ENCODE measurements at places on chromosomes 4 and X.

GRCh38 chrX:109464231-109464630 is 17.7 kb downstream of the GUCY2F start:
- no peak for DNase-seq

DNA sequence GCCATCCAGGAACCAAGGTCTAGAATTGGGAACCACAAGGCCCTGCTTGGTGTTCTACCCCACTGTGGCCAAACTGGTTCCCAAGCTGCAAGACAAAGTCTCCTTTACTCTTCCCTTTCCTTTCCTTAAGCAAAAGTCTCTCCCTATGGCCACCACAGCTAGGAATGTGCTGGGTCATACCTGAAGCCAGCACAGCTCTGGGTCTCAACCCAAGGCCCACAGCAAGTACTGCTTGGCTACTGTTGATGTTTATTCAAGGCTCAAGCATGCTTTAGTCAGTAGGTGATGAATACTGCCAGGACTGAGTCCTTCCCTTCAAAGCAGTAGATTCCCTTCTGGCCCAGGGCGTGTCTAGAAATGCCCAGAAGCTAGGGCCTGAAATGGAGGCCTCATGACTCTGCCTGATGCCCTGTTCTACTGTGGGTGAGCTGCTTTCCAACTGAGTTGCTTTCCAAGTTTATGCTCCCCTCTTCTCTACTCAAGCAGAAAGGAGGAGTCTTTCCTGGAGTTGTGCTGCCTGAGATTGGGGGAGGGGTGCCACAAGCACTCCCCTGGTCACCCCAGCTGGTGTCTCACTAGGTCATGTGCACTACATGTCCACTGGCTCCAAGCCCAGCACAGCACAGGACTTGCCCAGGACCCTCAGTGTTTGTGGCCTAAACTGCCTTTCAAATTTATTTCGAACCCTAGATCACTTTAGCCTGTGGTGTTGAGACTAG is 44.9 kb downstream of the STAP1 start:
- DNase-seq, result no peak

GRCh38 chr4:119300101-119300978 is 21.6 kb downstream of the FABP2 start:
- DNase-seq, result peak; percentile 91

DNA sequence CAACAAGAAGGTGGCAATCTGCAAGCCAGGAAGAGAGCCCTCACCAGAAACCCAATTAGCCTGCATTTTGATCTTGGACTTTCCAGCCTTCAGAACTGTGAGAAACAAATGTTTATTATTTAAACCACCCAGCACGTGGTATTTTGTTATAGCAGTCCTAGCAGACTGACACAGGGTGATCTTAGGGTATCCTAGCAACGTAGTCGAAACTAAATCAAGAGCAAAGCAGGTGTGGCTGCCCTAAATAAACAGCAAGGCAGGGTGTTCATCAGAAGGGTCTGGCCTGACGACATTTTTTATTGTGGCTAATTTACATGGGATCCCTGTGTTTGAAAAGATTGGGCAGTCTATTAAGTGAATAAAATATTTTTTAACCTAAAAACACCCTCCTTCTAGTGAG is 198.8 kb downstream of the VEGFC start:
- no peak for DNase-seq

DNA sequence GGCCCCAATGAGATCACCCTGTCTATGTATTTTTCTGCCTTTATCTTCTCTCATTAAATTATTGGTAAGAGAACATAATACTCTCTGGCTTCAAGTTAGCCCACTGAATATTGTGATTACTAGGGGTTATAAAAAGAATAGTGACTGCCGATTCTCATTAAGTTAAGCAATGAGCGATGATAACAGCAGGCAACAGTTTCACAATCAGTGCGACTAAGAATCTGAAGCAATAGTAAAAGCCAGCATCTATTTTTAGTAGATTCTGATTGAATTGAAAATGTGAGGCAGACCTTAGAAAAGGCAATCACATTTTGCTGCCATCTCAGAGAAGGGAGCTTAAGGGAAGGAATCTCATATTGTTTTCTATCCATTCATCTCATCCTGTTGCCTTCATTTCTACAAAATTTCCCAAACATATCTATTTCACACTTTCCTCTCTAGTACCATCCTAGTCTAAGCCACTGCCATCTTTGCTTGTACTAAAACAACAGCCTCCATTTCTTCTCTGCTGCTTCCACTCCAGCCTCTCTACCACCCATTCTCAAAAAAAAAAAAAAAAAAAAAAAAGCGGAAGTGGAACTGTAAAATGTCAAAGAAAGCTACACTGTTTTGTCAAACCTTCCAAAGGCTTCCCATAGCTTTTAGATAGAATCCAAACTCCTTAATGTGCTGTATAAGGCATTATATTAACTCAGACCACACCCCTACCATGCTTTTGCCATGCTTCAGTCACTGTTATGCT is 17.4 kb downstream of the GABRA4 start:
- DNase-seq, result peak; percentile 53

- no peak for DNase-seq
Observed at GRCh38 chr4:25790024-25790423, 72.8 kb downstream of the SEL1L3 start.

DNA sequence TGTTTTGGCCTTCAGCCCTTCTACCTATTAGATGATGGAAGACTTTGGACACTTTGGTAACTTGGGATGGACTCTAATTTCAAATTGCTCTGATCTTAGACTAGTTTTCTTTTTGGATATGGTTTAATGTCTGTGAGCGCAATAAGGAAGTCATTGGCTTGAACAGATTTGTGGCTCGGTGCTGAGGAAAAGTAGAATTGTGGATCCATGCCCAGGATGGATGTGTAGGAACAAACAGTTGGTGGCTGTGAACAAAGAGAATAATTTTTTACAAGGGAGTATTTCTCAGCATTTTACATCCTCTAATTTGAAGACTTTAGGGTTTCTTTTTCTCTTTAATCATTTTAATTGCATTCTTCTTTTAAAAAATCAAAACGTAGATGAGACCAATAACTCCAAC is 327.1 kb downstream of the GLUD2 start:
- DNase-seq, result no peak

DNA sequence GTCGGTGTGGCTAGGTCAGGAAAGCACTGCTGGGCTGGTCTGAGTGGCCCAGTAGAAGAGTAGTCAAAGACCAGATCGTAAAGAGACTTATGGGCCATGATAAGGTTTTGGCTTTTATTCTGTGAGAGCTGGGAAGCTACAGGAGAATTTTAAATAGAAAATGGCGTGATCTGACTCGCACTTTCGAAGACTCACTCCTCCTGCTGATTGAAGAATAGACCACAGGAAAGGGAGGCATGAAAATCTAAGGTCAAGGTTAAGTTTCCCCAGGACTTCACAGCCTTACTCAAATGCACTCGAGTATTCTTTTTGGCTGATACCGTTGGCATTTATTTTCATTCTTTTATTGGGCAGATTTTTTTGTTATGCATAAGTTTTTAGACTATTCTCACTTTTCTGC is 231.4 kb upstream of the ANKRD50 start:
- DNase-seq, result peak; percentile 29

DNA sequence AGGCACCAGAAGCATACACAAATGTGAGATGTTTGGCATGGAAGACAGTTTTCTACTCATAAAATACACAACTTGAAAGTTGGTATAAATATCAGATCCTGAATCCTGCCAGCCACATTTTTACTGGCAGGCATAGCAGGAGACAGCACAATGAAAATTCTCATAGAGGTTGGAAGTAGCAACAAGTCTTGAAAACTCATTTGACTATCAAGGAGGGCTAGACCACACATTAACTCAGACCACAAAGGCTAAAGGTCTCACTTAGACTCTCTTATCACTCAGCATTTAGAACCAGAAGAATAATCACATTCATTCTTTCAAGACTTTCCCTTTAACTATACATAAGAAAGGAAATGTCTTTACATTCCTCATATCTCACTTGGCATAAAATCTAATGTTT is 56.5 kb downstream of the SORBS2 start:
- peak; percentile 62 for DNase-seq

- DNase-seq, result no peak
Observed at GRCh38 chr4:158250321-158250720, 40.0 kb downstream of the TMEM144 start.

- no peak for DNase-seq
Observed at GRCh38 chrX:1244164-1245076, 24.2 kb upstream of the CSF2RA start.

DNA sequence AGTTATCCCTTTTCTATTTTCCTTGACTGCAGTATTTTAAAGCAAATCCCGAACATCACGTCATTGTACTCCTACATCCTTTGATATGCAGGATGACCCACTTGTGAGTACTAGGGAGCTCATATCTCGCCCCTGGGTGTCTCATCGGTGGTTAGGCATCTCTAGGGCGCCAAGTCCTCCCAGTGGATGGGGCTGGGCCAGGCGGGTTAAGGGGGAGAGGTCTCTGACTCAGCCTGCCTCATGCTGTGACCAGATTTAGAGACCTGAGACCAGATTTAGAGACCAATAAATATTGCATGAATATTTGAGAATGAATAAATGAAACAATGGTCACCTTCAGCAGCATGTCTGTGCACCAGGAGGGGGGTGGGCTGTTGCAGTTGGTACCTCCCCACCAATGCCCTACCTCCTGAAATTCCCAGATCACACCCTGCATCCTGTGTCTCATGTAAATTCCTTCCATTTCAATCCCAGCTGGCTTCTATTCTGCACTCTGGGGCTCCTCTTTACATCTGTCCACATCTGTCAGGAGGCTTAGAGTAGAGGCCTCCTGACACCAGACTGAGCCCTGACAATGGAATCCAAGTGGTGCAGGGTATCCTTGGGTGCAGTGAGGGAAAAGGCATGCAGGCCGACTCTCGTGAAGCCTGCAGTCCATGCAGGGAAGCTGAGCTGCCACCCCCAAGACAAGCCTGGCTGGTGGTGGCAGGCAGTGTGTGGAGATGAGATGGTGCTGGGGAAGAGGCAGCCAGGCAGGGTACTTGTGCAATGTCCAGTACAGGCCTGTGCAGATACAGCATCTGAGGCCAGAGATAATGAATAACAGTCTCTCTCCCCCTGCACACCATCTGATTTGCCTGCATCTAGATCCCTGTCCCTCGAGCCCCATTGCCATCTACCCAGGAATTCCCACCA is 5.2 kb downstream of the APLN start:
- peak; percentile 24 for DNase-seq

GRCh38 chr4:88828842-88829571 is 131.4 kb upstream of the NAP1L5 start:
- peak; percentile 76 for DNase-seq

- DNase-seq, result no peak
Observed at GRCh38 chr4:104025251-104025650, 305.5 kb upstream of the TACR3 start.

DNA sequence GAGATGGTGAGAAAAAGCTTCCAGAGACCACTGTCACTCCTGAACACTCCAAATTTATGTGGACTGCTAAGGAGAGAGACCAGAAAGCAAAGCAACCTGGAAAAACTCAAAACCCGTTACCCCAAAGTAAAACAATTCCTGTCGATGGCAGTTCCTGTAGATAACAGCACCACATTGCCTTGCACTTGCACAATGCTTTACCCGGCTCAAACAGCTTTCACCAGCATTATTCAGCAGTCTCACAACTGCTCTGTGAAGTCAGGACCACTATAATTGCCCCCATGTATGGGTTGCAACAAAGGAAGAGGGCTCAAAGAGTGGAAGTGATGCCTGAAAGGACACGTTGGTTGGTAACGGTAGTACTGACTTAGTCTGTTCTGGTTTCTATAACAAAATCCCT is 234.8 kb downstream of the BCOR start:
- no peak for DNase-seq

- DNase-seq, result peak; percentile 37
Observed at GRCh38 chr4:154660052-154660451, 47.6 kb upstream of the FGG start.

DNA sequence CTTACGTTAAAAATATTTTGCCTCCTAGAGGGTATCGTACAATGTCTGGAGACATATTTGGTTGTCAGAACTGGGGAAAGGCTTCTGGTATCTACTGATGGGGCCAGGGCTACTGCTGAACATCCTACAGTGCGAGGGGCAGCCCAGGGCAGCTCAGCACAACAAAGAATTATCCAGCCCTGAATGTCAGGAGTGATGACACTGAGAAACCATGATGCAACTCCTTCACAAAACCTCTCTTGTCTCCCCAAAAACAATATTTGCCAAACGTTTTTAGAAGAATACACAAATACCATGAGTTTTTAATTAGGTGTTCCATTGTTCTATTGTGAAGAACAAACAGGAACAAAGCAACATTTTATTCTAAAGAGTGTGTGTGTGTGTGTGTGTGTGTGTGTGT is 43.4 kb upstream of the CLNK start:
- DNase-seq, result no peak

DNA sequence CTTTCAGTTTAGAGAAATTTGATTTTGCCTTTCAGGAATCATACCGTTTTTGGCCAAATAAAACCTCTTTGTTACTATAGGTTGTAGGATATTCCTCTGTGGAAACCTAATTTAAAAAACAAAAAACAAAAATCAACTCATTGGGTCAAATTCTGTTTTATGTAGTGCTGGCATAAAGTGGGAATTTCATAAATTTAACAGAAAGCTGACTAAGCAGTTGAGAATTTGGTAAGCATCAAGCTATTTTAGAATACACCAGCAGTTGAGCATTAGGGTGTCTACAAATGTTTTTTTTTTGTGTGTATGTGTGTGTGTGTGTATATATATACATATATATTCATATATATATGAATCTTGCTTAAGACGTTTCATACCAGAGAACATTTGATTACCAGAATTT is 47.4 kb downstream of the C4orf33 start:
- DNase-seq, result no peak

DNA sequence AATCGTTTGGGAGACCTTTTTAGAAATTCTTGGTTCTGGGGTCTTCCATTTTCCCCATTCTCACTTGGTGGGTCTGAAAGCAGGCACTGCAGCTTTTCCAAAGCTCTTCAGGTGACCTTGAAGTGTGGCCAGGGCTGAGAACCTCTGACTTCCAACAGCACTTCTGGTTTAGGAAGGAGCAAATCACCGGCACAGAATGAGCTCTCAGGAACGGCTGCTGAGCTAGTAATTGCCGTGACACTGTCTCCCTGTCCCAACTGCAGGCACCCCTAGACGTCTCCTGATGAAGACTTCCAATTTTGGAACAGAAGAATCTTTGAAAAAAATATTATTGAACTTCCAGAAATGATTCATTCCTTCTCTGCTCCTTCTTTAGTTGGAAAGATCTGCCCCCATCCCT is 31.3 kb downstream of the CD38 start:
- DNase-seq, result no peak

GRCh38 chrX:24732766-24733500 is 39.2 kb downstream of the POLA1 start:
- DNase-seq, result no peak

Measured in amniotic epithelial cell (primary cell).